Activated naive CD4-positive, alpha-beta T cell treated with anti-CD3 and anti-CD28 coated beads for 36 hours (primary cell): ENCODE measurements at places on chromosomes 13 and 19.
A peak's percentile ranks its signal among the peaks of the same experiment; 100 is the strongest.

DNA sequence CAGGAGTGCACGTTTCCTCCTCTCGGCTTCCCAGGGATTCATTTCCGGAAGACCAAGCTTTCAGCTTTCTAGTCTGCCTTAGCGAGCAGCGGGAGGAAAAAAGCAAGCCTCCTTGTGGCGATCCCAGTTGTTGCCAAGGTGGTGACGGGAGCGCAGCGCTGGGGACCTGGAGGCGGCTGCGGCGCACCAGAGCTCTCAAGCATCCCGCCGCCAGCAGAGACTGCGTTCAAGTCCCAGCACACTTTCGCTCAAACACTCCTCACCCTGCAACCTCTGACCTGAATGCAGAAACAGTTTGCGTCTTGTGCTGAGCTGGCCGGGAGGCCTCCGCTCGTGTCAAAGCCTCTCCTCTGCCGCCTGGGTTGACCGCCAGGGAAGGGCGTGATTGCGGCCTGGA lies 4.9 kb downstream of the GSX1 start:
- H3K4me3 ChIP-seq = no peak overlapping the region
- no peak overlapping the region for H3K27ac ChIP-seq
- H3K4me1 ChIP-seq = peaks cover 13% of the 10 kb centered on the region
- peaks cover 74% of the 10 kb centered on the region for H3K27me3 ChIP-seq

- no peak overlapping the region for H3K27ac ChIP-seq
- H3K4me1 ChIP-seq = peaks cover 2% of the 10 kb centered on the region
- H3K4me3 ChIP-seq = no peak overlapping the region
- DNase-seq = no peak
- no peaks in the 10 kb centered on the region for H3K36me3 ChIP-seq
Observed at GRCh38 chr19:49196527-49197240, 39.1 kb downstream of the TRPM4 start.

DNA sequence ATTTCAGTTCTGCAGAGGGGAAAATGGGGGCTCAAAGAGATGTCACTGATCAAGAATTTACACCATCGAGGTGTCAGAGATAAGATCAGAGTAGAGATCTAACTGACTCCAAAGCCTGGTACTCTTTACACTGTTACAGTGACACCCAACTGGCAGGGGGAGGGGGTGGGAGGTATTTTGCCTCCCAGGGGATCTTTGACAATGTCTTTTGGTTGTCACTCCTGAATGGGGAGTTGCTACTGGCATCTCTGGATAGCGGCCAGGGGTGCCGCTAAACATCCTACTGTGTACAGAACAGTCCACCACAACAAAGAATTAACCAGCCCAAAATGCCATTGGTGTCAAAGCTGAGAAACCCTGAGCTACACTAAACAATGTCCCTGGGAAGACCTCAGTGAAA lies 3.1 kb downstream of the FPR3 start:
- H3K4me3 ChIP-seq = no peak overlapping the region
- H3K4me1 ChIP-seq = no peaks in the 10 kb centered on the region
- DNase-seq = no peak
- H3K27ac ChIP-seq = no peak overlapping the region
- H3K36me3 ChIP-seq = no peaks in the 10 kb centered on the region

DNA sequence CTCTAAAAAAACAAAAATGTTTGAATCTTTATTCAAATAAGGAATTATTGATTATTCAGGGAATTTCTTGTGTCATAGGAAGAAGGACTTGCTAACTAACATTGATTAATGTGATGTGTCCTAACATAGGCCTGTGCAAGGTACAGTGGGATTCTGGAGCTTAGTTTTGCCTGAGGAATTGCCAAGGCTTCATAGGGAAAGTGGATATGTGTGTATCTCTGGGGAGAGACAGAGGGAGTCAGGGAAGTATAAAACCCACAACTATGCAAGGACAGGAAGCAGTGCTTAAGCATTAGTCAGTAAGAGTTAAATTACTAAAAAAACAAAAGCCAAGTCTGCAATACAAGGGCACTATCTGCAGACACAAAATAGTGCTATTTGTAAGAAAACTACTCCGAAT lies 59.6 kb downstream of the WDFY2 start:
- no peak for DNase-seq
- H3K27ac ChIP-seq = peak overlapping the region; percentile 9
- no peaks in the 10 kb centered on the region for H3K36me3 ChIP-seq
- no peak overlapping the region for H3K4me3 ChIP-seq
- peaks cover 40% of the 10 kb centered on the region for H3K4me1 ChIP-seq
- no peaks in the 10 kb centered on the region for H3K27me3 ChIP-seq

DNA sequence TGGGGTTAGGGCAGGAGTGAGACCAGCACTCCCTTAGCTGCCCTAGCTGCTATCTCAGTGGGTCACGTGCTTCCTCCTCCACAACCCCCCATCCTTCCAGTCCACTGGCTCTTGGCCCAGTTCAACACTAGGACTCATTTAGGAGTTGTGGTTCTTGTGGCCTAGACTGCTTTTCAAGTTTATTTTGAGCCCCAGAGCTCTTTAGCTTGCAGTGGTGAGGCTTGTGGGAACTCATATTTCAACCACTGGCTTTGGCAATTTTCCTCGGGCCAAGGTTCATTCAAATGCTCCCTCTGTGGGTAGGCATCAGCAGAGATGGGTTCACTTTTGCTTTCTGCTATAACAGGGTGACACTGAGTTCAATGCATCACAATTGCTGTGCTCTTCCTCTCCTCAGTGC lies 436.2 kb upstream of the SLITRK5 start:
- H3K4me1 ChIP-seq = no peaks in the 10 kb centered on the region
- H3K4me3 ChIP-seq = no peak overlapping the region
- DNase-seq = no peak

- H3K36me3 ChIP-seq = peaks cover 10% of the 10 kb centered on the region
- peak overlapping the region; percentile 21 for H3K4me3 ChIP-seq
- no peak for DNase-seq
- H3K27ac ChIP-seq = no peak overlapping the region
Observed at GRCh38 chr19:3508771-3509535, 2.8 kb downstream of the FZR1 start.
